ENCODE measurements at places on chromosomes 6 and 20. TPM values are rescaled to one million over a fixed set of nuclear protein-coding genes. Genes with fewer than 3 reads are reported as not detected.

The KCNK5 gene
- 0.76 TPM for total RNA-seq

The RCAN2 gene
- total RNA-seq, result 2.1 TPM

The ARG1 gene
- total RNA-seq, result not detected

The MICA gene
- total RNA-seq, result 15.9 TPM

The SSTR4 gene
- total RNA-seq, result not detected

The ANGPT4 gene
- under 0.01 TPM for total RNA-seq

The XKR7 gene
- total RNA-seq, result not detected

The CRISP3 gene
- total RNA-seq, result not detected

The LPIN3 gene
- 11.5 TPM for total RNA-seq

Data from articular chondrocyte of knee joint (primary cell).